GM19239 (cell line): ENCODE measurements at places on chromosomes 1 and 21.

- no peak for DNase-seq
Observed at GRCh38 chr1:185096531-185096930, 51.2 kb downstream of the RNF2 start.

DNA sequence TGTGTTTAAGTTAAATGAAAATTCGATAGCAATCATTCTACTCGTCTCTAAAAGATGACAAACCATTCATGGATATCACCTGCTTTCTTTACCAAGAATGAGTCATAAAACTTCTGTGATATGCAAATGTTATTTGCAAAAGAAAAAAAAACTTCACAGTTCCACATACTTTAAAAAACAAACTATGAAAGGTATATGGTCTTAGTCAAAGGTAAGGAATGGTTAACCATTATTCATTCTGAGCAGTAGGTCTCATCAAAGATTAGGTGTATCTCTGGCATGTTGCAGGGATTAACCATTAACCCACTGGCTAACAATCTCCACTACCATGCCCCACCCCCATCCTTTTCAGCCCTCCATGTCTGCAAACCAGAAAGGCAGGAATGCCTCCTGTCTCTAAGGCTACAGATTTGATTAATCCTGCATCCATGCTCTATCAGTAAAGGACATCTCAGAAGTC is 44.4 kb downstream of the PTPN14 start:
- DNase-seq: no peak

DNA sequence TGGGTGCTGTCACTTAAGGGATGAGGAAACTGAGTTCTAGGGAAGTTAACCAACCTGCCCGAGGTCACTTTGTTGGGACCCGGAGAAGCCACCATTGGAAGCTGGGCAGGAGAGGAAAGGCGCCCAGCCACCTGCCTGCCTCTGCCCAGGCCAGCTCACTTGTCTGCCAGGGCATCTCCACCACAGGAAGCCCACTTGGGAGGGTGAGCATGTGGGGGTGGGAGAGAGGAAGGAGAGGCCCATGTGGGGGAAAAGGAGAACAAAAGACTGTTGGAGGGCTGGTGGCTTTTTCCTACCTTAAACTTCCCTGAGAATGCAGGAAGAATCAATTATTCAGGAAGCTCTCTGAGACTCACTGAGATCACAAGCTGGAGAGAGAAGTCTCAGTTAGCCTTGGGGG is 43.8 kb upstream of the SELENON start:
- DNase-seq: no peak

GRCh38 chr1:239417986-239418640 is 31.7 kb downstream of the CHRM3 start:
- no peak for DNase-seq

GRCh38 chr1:75861831-75862230 is 65.1 kb downstream of the MSH4 start:
- DNase-seq: no peak

DNA sequence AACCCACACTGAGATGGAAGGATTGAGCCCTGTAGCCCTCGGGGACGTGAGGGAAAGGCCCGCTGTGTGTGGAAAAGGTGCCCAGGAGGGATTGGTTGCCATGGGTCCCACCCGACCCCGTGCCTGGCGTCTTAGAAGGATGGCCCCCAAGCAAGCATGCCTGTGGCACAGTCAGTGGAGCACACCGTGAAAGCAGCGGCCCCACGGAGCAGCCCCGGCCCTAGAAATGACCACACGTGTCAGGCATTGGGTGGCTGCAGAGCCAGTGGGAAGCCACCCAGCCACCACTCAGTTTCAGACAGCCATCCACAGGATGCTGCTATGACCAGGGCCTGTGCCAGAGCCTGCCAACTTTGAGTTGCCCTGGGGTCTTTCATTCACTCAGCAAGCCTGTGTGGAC is 13.3 kb upstream of the EPHA8 start:
- no peak for DNase-seq

DNA sequence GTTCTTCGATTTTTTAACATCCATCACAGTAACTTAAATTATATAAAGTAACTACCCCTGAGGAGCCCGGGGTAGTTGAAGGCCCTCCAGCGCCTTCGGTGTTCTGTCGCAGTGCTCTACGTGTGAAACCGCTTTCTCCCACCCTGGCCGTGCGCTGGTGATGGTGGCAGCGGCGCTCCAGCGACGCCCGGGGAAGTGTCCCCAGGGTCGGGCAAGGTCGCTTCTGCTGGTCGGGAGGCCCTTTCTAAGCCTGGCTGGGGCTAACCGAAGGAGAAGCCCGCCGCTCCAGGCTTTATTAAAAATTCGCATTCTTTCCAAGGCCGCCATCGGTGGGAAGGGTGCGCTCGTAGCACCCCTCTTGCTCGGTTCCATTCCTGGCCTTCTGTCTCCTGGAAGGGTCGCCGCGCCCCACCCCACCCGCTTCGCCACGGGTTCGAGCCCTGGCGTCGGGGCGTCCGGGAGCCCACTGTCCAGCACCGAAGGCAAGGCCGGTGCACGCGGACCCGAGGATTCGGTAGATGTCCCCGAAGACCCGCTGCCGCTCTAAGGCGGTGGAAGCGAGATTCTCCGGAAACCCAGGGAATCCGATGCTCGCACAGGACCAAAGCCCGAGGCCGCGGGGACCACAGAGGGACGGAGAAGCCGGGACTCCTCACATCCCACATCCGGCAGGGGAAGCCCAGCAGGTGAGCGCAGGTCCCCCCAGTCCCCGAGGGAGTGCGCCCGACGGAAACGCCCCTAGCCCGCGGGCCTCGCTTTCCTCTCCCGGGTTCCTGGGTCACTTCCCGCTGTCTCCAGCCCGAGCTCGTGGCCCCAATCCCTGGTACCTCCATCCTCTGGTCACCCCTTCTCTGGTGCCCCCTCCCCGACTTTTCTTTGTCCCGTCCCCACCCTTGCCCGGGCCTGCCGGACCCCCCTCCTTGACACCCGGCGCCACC is 685 bp upstream of the RIPPLY3 start:
- no peak for DNase-seq

DNA sequence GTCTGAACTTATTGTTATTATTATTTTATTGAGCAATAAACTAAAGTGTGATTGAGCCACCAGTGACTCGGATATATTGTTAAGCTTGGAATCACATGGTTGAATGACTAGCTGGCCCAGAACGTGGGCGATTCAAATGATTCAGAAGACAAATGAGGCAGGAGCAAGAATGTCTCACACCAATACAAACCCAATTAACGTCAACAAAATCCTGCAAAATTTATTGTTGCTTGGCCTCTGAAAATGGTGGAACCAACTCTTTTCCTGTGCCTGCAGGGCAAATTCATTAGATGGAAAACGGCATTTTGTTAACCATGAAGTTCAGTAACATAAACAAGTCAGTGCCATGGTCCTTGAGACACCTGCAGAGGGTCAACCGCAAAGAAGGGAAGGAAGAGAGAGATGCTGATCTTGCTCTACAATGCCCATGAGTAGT is 482.0 kb downstream of the SETD4 start:
- DNase-seq: no peak

DNA sequence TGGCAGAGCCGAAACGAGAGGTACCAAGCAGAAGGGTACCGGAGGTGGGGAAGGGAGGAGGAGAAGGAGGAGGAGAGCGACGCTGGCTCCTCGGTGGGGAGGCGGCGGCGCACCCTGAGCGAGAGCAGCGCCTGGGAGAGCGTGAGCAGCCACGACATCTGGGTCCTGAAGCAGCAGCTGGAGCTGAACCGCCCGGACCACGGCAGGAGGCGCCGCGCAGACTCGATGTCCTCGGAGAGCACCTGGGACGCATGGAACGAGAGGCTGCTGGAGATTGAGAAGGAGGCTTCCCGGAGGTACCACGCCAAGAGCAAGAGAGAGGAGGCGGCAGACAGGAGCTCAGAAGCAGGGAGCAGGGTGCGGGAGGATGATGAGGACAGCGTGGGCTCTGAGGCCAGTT is 32.4 kb downstream of the STYXL2 start:
- DNase-seq: no peak

DNA sequence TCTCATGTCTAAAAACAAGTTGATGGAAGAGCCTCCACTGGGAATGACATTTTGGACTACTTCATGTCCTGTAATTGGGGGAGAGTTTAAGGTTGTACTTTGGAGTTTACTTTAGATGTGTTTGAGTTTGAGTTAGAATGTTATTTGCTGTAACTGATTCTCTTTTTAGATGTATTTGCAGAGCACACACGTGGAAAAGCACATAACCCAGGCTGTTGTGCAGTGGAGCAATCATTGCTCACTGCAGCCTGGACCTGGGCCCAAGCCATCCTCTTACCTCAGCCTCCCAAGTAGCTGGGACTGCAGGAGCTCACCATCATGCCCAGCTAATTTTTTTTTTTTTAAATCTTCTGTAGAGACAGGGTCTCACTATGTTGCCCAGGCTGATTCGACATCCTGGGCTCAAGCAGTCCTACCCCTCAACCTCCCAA is 36.7 kb upstream of the SH3D21 start:
- no peak for DNase-seq

DNA sequence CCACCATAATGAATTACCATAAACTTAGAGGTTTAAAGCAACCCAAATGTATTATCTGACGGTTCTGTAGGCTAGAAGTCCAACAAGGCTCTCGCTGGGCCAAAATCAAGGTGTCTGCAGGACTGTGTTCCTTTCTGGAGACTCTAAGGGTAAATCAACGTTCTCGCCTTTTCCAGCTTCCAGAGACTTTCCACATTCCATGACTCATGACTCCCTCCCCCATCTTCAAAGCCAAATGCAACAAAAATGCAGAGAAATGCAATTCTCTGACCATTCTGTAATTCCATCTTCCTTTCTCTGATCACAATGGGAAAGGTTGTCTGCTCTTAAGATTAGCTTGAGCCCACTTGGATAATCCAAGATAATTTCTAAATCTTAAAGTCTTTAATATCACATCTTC is 287.1 kb downstream of the LTN1 start:
- DNase-seq: no peak

GRCh38 chr1:110348771-110349170 is 9.6 kb downstream of the RBM15 start:
- no peak for DNase-seq

GRCh38 chr1:105416261-105416660 is 1640.2 kb upstream of the PRMT6 start:
- no peak for DNase-seq

GRCh38 chr1:245444147-245444828 is 289.5 kb downstream of the KIF26B start:
- no peak for DNase-seq

DNA sequence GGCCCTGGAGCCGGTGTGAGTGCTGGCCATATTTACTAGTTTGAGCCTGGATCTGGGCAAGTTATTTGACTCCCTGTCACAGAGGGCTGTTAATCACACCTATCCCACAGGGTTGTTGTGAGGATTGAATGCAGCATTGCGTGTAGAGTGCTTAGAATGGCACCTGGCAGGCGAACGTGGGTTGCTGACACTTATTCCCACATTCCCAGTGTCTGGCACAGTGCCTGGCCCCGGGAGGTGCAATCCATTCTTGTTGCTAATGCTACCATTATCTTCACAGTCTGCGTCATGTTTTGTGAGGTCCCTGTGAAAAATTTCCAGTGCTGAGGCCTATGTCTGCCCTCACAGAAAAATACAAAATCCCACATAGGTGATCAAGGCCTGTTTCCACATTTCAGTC is 66.1 kb downstream of the CD2 start:
- no peak for DNase-seq

DNA sequence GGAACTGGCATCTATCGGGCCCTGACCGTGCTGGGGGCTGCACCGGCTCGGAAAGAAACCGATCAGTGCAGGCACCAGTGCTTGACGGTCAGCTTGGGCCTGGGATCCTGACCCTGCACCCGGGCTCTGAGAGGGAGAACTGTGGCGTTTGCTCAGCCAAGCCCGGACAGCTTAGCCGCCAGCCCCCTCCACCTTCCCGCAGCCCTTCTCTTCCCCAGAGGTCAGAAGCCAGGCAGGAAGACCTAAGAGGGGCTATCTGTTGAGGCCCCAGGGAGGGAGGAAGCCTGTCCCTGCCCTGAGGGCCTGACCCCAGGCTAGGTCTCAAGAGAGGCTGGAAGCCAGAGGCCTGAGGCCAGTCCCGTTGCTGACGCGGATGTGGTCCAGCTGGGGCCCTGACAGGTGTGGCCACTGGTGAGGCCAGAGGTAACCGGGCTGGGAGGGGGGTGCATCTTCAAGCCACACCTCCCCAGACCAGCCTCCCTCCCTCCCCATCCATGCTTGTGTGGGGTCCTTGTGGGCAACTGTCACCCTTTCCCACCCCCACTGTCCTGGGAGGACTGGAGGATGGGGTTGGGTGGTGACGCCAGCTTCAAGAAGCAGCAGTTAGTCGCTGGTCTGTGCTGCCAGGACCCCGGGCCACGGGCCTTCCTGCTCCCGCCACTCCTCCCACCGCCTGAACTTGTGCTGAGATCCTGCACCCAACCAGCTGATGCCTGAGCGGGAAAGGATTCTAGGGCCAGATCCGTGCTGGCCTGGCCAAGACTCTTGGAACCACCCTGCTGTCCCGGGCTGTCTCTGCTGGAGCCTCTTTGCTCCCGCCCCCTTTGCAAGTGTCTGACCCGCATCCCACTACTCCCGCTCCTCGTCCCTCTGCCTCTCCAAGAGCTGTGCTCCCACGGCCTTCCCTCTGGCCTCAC is 2.6 kb upstream of the DVL1 start:
- DNase-seq: no peak

- DNase-seq: no peak
Observed at GRCh38 chr1:21961799-21962198, 15.0 kb upstream of the CELA3B start.

- peak; percentile 72 for DNase-seq
Observed at GRCh38 chr1:235648954-235649367, 623 bp downstream of the GNG4 start.

DNA sequence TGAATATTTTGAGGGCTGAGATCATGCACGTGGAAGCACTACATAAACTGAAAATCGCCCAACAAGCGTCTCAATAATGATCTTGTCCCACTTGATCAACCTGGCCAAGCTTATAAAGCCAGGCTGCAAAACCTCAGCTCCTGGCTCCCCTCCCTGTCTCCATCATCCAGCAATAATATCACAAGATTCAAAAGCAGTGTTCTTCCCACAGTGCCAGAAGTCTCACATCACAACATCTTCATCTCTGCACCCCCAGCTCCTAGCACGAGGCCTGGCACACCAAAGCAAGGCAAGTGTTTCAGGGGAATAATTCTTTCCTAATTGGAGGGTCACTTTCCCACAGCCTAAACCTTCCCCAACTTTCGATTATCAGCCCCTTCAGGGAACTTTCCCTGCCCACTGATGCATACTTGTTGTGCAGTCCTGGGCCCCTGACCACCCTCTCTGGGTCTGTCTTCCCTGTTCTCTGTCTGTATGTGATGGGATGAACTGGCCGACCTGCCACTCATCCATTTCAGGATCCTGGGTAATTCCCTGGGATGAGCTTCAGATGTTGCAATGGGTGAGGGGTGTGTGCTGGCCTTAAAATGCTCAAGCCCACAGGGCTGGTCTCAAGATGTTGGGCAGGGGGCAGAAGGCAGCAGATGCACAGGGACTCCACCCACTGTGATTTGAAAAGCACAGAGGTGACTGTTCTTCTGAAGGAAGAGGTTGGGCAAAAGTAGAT is 129.0 kb downstream of the DMRTB1 start:
- DNase-seq: no peak

GRCh38 chr1:193538003-193538354 is 351.6 kb upstream of the B3GALT2 start:
- no peak for DNase-seq

- DNase-seq: no peak
Observed at GRCh38 chr1:43293896-43294760, 6.7 kb upstream of the TIE1 start.
